ENCODE measurements at places on chromosomes 12 and 14. TPM values are rescaled to one million over a fixed set of nuclear protein-coding genes. Genes with fewer than 3 reads are reported as not detected.

The PTPRR gene
- total RNA-seq = 0.27 TPM

The PDZRN4 gene
- not detected for total RNA-seq

The NTF3 gene
- total RNA-seq = not detected

The TSPAN19 gene
- not detected for total RNA-seq

The IRAK3 gene
- 1.3 TPM for total RNA-seq

The BATF gene
- not detected for total RNA-seq

The REP15 gene
- total RNA-seq = 0.28 TPM

The AKAP6 gene
- total RNA-seq = 0.29 TPM

The MUCL1 gene
- not detected for total RNA-seq

The WNK1 gene
- 123 TPM for total RNA-seq

The TRPV4 gene
- total RNA-seq = 0.08 TPM

The SLC2A14 gene
- 0.60 TPM for total RNA-seq

The RERG gene
- 0.18 TPM for total RNA-seq

The CLEC4C gene
- not detected for total RNA-seq

The BBOF1 gene
- total RNA-seq = 3.2 TPM

The KRT71 gene
- total RNA-seq = not detected

The KRT80 gene
- total RNA-seq = 38.7 TPM
